Aorta (tissue), 5 donors: ENCODE measurements at places on chromosomes 1 and 21. TPM values are rescaled to one million over a fixed set of nuclear protein-coding genes. Genes with fewer than 3 reads are reported as not detected.

The CDCA8 gene
- 0.71 TPM for total RNA-seq

The PRKAA2 gene
- total RNA-seq, result 6.9 TPM

The GBP6 gene
- not detected for total RNA-seq

The ACADM gene
- 41.1 TPM for total RNA-seq

The WNT4 gene
- total RNA-seq, result not detected

The NOS1AP gene
- 4.8 TPM for total RNA-seq

The ARHGAP29 gene
- 65.4 TPM for total RNA-seq

The NAXE gene
- total RNA-seq, result 46.0 TPM

The SV2A gene
- 16.9 TPM for total RNA-seq

The MTARC2 gene
- 33.9 TPM for total RNA-seq

The ABCD3 gene
- 34.7 TPM for total RNA-seq

The PTPN14 gene
- 48.3 TPM for total RNA-seq

The WDR64 gene
- not detected for total RNA-seq

The COL11A1 gene
- 8.4 TPM for total RNA-seq

The TMEM51 gene
- 5.1 TPM for total RNA-seq

The NMNAT2 gene
- 2.8 TPM for total RNA-seq

The TYW3 gene
- total RNA-seq, result 21.1 TPM

The KCNT2 gene
- 18.8 TPM for total RNA-seq

The TAS1R1 gene
- not detected for total RNA-seq

The CYP2J2 gene
- 0.24 TPM for total RNA-seq

The CD1C gene
- not detected for total RNA-seq

The ELAVL4 gene
- 0.39 TPM for total RNA-seq

The RIPPLY3 gene
- not detected for total RNA-seq

The KRTAP21-2 gene
- total RNA-seq, result not detected
